ENCODE measurements at places on chromosomes 7 and 10. TPM values are rescaled to one million over a fixed set of nuclear protein-coding genes. Genes with fewer than 3 reads are reported as not detected.

DNA sequence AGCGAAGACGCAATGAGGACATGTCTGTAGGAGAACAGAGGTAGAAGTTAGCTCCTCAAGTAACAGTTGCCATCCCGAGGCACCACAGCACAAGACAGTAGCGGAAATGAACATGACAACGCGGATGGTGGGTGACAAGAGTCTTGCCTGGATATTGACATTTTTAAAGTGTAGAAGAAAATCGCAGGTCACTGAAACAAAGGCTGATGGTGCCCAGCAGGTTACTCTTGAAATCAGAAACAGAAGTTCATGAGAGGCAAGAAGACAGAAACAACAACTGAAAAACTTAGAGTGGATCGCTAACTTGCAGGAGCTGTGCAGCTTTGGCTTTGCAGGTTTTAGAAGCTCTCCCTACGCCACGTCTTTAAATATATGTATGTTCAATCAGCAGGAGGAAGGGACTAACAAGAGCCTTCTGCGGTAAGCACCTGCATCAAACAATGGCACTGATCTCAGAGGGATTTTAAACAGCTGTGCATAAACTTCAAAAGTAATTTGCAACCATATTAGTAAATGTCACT is 1.8 kb downstream of the PRKCQ start:
- no peak for DNase-seq

SRPK2 gene
- 28.8 TPM for total RNA-seq

- peak; percentile 33 for DNase-seq
Observed at GRCh38 chr7:405489-406211, 114.0 kb downstream of the PDGFA start.

DNA sequence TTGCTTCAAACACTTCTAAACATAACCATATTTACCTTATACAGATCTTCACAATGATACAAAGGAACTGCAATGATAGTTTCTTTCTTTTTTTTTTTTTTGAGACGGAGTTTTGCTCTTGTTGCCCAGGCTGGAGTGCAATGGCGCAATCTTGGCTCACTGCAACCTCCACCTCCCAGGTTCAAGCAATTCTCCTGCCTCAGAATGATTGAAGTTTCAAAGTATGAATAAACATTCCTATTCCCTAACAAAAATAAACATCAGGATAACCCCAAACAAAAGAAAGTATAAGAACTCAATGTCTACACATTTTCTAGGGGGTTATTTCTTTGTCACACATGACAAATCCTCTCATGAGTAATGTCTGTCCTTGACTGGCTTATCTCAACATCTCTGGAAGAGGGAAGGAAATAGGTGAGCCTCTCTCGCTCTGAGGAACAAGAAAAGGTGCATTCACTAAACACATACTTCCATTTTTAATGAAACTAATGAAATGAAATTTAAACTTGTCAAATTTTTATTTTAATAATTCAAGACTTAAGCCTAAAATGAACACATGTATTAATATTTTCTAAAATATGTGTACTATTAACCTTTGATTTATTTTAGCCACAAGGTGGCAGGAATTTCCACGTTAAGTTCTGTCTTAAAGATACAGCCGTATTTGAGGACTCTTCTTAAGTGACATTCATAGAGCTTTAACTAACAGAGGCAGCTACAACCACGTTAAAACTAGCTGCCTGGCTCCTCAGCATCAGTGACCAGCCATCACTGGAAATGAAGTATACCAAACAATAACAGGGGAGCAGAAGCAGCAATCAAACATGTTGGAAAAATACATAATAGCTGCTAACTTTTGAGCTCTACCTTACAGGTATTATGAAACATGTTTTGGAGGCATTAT is 58.3 kb downstream of the MALSU1 start:
- no peak for DNase-seq

GRCh38 chr7:150787321-150788281 is 12.6 kb downstream of the TMEM176B start:
- DNase-seq: no peak

GRCh38 chr7:92767437-92767836 is 68.9 kb downstream of the CDK6 start:
- no peak for DNase-seq

PRPS1L1 gene
- not detected for total RNA-seq

- DNase-seq: no peak
Observed at GRCh38 chr7:155226261-155227003, 71.2 kb upstream of the INSIG1 start.

- peak; percentile 98 for DNase-seq
Observed at GRCh38 chr10:110918269-110918642, 724 bp downstream of the BBIP1 start.

NYAP1 gene
- total RNA-seq: 0.16 TPM

DENND2A gene
- 11.6 TPM for total RNA-seq

DNA sequence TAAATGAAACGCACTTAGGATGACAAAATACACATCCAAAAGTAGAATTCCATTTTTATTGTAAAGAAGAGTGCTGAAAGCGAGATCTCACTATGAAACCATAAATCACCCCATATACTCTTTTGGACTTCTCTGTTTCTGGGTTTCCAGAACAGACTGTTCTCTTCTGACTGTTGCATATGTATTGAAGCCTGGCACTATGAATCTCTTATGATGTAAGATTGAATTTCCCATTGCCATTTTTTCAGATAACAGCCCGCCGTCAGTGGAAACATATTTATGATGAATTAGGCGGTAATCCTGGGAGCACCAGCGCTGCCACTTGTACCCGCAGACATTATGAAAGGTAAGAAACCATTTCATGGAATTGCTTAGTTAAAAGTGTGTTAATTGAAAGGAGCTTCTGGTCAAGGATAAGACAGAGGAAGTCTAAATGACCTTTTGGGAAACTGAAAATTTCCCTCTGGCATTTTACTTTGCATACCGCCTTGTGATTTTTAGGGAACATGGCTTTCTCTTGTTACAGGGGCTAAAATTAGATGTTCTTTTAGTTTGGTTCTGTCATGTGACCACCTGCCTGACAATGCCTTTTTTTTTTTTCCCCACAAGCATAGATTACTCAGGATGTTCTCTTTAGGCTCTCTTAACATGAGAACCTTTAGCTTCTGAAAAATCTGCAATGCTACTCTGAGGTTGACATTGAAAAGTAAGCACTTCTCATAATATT is 168.1 kb downstream of the ARID5B start:
- DNase-seq: no peak

DNA sequence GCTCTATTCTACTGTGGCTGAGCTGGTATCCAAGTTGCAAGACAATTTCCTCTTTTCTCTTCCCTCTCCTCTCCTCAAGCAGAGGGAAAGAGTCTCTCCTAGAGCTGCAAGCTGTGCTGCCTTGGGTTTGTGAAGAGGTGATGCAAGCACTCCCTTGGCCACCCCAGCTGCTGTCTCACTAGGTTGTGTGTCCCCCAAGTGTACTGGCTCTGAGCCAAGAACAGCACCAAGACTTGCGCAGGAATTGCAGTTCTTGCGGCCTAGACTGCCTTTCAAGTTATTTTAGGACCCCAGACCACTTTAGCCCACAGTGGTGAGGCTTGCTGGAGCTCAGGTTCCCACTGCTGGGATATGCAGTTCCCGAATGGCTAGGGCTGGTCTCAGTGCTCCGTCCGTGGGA is 411.6 kb downstream of the DPP6 start:
- no peak for DNase-seq

Data from Right ventricle myocardium superior (tissue), 1 donor.